ENCODE measurements at places on chromosomes 2 and 18.

DNA sequence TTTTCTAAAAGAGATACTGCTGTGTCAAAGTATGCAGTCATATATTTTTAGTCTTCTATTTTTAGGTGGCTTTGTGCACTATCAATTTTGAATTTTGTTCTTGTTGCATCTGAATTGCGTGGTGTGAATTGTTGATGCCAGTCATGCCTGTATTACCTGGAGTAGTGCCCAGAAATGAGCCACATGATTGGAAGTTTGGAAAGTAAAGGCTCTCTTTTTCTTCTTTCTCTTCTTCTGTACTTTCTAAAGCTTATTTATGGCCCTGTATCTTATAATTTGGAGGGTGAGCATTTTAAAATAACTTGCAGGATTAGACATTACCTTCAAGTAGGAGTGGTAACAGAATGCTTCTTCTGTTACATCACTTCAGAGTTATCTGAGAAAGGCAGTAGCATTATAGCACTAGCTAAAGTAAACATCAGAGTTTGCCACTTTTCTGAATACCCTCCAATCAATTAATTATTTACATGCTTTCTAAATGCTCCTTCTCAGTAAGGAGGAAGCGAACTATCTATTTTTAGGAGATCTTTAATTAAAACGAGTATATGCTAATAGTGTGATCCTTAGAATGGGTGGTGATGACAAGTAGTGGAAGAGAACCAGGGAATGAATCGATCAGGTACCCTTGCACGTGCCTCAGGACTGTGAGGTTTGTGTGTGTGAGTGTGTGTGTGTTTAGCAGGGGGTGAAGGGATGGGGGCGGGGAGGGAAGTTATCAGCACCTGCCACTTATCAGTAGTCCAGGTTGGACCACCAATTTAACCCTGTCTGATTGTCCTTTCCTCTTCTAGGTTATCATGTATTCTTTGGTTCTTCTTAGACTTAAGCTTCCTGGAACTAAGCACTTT is 112.5 kb downstream of the MAP3K20 start:
- DNase-seq: no peak

- no peak for DNase-seq
Observed at GRCh38 chr2:1328684-1329083, 84.6 kb upstream of the TPO start.

DNA sequence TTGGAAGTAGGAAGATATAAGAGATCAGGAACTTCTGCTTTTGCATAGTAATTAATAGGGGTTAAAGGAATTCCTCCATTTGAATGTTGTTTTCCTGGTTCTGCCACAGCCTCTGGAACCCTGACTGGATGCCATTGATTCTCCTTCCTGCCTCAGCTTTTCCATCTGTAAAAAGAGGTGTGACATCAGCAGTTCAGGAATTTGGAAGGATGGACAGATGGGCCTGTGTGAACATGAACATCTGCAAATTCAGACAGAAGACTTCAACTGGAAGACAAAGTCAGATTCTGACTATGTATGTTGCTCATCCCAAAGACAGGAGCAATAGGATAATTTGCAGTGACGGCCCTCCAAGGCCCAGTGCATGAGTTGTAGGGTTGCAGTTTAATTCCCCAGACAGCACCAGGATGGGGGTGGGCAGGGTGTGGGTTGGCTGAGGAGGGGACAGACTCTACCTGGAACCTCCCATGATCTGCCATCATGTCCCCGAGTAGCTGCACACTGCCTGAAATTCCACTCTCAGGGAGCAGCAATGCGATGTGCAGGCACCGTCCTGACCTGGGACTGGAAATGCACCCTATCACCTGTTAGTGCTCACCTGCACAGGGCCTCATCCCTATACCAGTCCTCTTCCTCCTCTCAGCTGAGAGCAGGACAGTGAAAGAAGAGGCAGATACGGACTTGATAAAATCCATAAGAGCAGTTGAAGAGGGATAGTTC is 98.9 kb upstream of the EPAS1 start:
- DNase-seq: no peak

- no peak for DNase-seq
Observed at GRCh38 chr18:11826836-11827235, 24.4 kb upstream of the CHMP1B start.

DNA sequence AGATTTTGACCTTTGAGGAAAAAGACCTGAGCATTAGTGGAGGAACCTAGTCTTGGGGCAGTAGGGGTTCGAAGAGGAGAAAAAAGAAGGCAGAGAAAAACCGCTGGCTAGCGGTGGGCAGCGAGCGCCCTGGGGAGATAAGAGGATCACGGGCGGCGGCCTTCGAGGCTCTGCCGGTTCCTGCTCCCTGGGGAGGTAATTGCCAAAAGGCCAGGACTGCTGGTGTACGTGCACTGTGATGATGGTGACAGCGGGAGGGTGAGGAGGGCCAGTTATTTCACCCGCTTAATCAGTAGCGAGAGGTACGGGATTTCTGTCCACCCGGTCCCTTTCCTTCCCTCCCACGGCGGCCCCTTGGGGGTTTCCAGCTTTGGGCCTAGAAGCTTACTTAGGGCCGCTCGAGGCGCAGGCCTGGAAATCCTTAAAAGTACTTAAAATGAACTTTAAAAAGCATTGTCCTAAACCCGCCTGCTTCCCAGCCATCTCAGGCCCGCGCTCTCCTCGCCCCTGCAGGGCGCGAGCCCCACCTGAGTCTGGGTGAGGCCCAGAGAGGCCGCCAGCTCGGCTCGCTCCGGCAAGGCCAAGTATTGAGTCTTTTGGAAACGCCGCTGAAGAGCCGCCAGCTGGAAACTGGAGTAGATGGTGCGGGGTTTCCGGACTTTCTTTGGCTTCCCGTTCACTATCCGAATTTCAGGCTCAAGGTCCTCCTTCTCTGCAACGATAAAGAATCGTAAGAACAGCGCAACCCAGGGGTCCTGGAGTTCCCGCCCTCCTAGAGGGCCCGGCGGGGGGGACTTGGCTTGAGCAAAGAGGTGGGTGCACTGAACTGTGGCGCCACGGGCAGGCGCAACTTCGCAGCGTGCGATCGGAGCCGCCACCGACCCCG is 1.5 kb downstream of the DLX2 start:
- DNase-seq: no peak

DNA sequence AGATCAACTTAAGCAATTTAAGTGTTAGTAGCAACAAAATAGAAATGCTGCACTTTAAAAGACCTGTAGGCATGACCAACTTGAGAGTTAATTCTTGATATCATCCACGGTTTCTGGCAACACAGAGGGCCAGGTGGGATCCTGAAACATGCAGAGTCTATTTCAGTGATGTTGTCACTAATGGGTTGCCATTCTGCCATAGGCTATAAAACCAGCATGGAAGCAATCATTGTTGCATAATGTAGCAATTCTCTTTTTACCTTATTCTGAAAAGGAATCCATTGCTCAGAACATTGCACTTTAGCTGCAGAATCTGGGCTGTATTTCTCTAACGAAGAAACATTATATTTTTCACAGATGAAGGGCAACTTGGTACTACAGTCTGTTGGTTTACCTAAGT is 53.9 kb upstream of the CD302 start:
- no peak for DNase-seq

- no peak for DNase-seq
Observed at GRCh38 chr18:34221971-34222306, 2.8 kb downstream of the NOL4 start.

GRCh38 chr2:191635333-191636234 is 42.4 kb upstream of the NABP1 start:
- DNase-seq: no peak

GRCh38 chr2:167240671-167241070 is 352.4 kb downstream of the XIRP2 start:
- no peak for DNase-seq

DNA sequence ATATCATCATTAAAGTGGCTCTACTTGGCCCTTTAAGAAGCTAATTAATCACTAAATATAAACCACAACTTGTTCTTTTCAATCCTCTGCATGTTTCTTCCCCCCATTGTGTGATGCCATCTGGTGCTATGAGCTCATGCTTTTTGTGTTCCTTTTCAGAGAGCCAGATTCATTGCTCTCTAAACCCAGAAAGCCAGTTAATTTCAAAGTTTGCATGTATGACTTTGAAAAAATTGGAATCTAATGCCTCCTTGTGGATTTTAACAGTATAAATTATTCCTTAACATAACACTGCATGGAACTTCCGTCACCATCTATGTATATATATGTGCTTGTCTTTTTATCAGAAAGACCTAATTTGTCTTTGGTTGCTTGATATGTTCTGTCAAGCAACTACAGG is 31.1 kb downstream of the TMEM178A start:
- DNase-seq: no peak

- no peak for DNase-seq
Observed at GRCh38 chr18:74633652-74634352, 36.1 kb downstream of the ZNF407 start.

DNA sequence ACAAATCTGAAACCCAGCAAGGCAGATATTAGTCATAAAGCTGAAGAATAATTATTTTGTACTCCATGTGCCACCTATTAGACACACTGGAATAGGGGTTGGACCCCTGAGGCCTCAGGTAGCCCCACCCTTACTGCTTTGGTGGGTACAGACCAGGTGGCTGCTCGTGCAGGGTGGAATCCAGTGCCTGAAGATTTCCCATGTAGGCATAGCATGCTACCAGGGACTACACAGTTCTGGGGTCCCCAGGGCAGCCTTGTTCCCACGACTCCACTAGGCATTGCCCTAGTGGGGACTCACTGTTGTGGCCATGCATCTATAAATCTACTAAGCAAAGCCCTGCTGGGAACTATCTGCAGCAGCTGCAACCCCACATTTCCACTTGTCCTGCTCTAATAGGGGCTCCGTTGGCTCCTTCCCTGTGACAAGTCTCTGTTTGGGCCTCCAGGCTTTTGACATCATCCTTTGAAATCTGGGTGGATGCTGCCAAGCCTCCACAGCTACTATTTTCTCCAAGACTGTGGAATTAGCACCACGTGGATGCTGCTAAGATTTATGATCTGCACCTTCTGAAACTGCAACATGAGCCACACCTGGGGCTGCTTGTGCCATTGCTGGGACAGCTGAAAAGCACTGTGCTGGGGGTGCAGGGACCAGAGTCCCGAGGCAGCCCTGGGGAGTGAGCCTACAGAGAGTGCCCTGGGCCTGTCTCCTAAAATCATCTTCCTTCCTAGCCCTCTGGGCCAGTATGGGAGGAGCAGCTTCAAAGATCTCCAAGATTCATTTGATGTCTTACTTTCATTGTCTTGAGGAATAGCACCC is 303.8 kb downstream of the FSIP2 start:
- no peak for DNase-seq

DNA sequence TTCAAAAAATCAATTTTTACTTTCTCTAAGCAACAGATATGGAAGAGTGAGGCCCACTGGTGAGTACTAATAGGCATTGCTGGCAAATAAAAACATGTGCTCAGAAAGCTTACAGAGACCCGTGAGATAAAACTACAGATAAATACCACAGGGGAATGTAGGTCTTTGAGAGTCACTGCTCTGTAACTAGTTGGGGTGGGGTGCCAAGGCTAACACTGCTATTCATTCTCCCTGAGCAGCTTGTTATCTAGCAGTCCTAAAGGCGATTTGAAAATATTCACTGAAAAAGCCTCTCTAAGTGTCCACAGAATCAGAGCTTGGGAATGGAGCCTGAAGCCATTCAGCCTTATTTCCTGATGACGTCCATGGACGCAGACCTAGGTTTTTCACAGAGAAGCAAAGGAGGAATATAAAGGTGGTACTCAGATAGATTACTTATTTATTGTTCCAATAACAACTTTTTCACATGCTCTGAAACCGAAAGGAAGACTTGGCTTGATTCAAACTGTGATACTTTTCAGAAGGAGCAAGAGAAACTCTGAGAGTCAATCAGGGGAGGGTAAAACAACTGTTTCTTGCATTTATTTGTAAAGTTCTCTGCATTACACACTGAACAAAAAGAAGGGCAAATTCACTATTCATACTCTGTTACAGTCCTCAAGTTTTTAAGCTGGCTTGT is 188.4 kb downstream of the PPP1R1C start:
- DNase-seq: no peak

DNA sequence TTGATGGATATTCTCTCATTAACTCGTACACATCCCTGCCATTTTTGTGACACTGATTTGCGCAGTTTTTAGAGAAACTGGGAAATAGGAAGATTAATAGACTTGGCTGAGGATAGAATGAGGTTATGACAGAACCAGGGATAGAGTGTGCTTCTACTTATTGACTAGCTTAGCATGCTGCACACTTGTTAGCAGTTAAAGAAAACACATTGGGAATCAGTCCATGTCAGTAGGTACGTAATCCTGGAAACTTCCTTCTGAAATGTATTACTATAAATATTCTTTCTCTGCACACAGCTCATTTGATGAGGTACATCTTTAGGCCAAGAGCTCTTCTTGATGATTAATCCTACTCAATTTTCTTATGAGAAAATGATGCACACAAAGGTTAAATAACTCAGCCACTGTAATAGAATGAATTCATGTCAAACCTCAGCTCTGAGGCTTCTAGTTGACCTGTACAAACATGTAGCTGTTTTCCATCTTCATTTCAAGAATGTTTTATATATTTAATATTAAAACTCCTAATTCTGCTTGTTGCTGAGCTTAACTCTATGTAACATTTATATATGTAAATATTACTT is 12.3 kb upstream of the CPS1 start:
- DNase-seq: no peak

GRCh38 chr2:67502346-67503065 is 105.4 kb downstream of the ETAA1 start:
- DNase-seq: no peak

DNA sequence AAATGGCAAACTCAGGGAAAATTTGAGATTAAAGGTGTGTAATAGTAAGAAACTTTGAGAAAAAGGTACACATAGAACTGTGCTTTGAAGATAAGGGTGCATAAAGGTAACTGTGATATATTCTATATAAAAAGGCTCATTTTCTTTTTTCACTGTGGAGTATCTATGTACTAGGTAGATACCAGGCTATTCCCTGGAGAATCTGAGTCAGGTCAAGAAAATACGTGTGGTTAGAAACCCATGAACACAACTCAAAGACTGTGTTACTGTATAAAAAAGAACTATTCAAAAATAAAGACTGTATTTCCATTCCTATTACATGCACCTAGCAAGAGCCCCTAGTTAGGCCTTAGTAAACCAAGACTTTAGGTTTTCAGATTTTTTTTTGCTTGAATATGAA is 100.1 kb upstream of the GRB14 start:
- no peak for DNase-seq

- peak; percentile 6 for DNase-seq
Observed at GRCh38 chr2:126971481-126972278, 73.0 kb downstream of the TEX51 start.

DNA sequence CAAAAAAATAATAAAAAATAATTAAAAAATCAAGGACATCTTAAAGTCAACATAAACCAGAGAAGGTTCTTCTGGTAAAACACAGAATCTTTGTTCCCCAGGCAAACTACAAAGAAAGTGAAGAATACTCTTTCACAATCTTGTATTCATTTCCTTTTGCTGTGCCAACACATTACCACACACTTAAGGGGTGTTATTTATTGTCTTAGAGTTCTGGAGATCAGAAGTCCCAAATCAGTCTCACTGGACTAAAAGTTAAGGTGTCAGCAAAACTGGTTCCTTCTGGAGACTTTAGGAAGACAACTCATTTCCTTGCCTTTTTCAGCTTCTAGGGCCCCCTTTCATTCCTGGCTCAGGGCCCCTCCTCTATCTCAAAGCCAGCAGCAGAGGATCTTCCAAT is 12.2 kb upstream of the CAB39 start:
- no peak for DNase-seq

Data from esophagus squamous epithelium (tissue), 5 donors.